Fibroblast of pulmonary artery (primary cell): ENCODE measurements at places on chromosomes 12 and 14.

GRCh38 chr12:102417055-102417454 is 63.3 kb downstream of the IGF1 start:
- DNase-seq: no peak

DNA sequence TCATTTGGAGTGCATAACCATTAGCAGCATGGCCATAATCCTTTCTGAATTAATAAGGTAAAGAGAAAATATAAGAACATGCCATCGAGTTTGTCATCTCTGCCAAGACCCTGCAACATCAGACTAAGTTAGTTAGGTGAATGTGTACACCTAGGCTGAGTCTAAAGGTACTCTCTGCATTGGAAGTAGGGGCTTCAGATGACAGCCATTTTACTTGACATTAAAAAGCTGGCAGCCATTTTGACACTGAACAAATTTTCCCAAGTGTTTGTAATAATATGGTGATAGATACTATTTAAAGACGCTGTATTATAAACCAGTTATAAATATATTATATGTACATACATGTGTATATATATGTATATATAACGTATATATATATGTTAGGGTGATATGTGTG is 79.0 kb downstream of the SUDS3 start:
- no peak for DNase-seq

DNA sequence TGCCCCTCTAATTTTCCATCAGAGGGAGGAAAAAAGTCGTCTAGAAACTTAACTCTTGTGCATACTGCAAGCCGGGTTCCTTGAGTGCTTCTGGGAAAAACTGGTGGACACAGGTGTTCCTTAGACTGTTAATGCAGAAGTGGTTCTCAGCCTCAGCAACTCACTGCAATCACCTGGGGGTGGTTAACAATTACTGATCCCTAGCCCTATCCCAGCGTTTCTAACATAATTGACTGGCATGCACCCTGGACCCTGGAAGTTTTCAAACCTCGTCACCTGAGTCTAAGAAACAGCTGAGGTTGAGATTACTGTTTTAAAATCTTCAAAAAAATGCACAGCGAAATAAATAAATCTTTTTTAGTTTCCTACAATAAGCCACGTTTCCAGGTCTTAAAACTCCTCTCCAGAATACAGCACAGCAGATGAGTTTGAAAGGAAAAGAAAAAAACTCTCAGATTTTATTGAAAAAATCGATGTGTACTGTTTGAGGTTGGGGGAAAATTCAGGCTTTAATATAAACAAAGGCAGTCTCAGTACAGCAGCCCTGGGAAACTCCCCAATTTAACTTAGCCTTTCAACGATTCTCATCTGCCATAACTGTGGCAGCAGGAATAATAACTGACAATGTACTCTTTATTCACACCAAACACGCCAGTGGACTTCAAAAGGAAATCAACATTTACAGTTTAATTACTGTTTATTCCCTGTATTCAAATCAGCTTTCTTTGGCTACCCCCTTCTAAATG is 45.4 kb downstream of the PHLDA1 start:
- DNase-seq: no peak

DNA sequence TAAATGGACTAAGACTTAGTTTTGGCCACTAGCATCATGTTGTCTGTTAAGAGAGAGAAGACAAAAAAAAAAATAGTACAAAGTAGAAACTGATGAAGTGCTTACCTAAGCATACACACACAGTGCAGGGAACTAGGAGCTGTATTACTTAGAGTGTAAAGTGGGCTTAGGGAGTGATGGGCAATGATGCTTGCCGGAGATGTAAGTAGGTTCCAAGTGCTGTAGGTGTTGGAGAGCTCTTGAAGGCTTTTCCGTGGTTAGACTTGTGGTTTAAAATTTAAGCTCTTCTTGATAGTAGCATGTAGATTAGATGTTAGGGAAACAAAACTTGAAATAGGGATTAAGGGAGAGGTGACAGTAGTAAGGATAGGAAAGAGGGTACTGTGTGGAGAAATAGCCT is 34.7 kb downstream of the MIA2 start:
- peak; percentile 26 for DNase-seq

GRCh38 chr12:117089463-117089862 is 9.8 kb downstream of the TESC start:
- DNase-seq: no peak

GRCh38 chr12:15732341-15733061 is 56.7 kb downstream of the EPS8 start:
- peak; percentile 48 for DNase-seq

GRCh38 chr14:98926146-98926545 is 345.9 kb downstream of the BCL11B start:
- no peak for DNase-seq

- DNase-seq: peak; percentile 14
Measured at GRCh38 chr12:108567406-108568337, 5.3 kb downstream of the ISCU start.

DNA sequence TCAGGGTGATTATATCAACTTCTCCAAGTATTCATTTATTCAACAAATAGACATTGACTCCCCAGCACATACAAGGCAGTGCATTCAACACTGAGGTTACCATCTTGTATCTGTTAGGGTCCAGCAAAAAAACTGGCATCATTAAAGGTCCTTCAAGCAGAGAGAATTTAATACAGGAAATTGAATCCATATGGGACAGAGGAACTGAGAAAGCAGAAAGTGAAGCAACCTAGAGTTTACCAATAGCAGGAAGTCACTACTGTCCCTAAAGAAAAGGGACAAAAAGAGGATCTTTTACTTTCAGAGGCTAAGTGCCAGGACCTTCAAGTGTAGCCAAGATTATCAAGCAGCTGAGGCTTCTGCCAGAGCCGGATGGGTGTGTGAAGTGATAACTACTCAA is 237.8 kb upstream of the TBX3 start:
- DNase-seq: no peak

GRCh38 chr14:69673104-69673503 is 61.7 kb downstream of the SUSD6 start:
- DNase-seq: no peak

- DNase-seq: no peak
Measured at GRCh38 chr14:71566276-71566675, 366.0 kb upstream of the RGS6 start.

DNA sequence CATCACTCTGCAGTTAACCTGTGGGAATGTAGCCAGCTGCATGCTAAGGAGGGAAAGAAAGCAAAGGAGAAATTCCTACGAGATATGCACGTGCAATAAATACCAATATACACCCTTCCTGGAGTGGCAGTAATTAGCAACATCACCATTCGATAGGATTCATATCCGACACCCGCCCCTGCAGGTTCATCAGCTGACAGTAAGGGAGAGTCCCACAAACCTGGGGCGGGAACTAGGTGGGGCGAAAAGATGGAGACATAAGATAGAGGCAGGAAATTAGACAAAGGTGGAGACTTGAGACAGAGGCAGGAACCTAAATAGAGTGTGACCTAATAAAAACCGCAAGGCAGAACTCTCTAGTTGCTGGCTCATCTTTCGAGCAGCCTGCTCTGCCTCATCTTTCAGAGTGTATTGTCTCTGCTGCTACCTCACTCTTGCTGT is 51.6 kb downstream of the PLEKHG3 start:
- DNase-seq: peak; percentile 24

- peak; percentile 47 for DNase-seq
Measured at GRCh38 chr12:7959701-7960121, 23.7 kb upstream of the SLC2A3 start.

DNA sequence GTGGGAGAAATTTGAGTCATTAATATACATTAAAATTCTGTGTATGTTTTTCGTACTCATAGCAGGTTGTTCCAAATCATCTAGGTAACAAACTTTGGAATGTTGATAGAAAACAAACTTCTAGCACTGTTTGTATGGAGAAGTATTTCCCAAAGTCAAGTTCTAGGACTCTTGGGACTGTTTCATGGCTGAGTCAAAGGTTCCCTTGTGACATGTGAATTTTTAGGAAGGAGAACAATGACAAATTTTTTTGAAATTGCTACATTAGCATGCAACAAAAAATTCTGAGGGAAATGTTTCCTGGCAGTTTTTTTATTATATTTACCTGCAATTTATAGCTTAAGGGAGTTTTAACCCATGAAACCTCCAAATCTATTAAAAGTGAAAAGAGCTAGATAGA is 73.8 kb downstream of the RASSF8 start:
- DNase-seq: no peak

DNA sequence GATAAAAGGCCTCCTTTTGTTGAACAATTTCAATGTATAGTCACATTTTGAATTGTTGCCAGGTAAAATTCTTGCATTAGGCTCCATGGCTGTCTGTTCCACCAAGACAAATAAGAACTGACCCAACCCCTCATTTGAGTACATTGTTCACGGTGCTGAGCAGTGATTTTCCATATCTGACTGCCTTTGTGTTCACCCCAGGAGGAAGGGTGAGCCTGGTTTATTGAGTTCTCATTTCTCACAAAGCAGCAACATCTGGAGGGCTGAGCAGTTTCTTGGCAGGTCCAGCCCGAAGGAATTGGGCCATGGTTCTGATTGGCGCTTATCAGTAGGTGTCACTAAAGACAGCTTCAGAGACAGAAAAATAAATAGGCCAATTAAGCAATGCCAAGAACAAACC is 149.1 kb downstream of the BMP4 start:
- DNase-seq: peak; percentile 29

DNA sequence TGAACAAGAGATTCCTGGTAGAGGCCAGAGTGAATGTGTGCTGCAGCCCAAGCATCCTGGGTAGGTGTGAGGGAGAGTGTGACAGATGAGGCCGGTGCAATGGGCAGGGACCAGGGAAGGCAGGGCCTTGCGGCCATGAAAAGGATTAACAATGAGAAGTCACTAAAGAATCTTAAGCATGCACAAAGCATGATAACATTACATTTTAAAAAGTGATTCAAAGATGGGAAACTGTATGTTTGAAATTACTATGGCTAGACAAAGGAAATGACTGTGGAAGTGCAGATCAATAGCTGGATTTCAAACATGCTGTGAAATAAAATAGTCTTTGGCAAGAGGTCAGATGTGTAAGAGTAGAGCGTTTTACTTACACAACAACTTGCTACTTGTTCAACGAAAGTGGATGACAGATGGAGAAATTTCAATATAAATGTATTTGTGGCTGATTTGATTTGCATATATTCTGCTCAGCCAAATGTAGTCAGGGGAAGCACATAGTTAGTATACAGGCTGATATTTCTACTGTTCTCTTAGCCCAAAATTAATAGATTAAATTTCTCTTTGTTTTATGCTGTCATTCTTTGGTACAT is 175.5 kb downstream of the CCDC59 start:
- DNase-seq: no peak
